ENCODE measurements at places on chromosomes 2 and 18.

DNA sequence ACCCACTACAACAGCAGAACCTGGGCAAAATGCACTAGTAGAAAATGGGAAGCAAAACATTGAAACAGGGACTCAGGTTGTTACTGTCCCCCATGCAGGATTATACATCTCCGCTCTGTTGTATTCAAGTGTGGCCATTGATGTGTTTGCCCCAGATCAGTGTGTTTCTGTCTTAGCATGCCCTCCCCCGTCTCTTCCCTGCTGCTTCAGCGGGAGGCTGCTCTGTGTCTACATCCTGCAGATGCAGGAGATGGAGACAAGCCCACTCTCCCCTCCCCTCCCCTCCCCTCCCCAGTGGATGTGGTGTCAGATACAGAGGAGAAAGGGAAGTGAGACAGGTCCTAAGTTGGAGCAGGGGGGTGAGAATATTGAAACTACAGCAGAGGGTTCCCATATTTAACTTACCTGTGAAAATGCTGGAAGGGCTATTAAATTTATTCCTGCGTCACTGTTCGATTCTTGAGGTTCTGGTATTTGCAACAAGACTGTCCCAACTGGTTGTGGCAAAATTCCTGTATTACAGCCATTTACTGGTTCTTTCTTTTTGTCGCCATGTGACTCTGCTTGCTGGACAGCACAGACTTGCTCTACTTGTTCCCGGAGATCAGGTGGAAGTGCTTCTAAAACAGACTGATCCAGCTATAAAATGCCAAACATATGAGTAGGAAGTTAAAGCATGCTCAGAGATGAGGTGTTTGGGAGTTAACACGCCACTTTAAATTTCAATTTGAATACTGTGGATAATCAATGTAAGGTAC lies 67.0 kb downstream of the EIF5B start:
- peak; percentile 18 for DNase-seq

DNA sequence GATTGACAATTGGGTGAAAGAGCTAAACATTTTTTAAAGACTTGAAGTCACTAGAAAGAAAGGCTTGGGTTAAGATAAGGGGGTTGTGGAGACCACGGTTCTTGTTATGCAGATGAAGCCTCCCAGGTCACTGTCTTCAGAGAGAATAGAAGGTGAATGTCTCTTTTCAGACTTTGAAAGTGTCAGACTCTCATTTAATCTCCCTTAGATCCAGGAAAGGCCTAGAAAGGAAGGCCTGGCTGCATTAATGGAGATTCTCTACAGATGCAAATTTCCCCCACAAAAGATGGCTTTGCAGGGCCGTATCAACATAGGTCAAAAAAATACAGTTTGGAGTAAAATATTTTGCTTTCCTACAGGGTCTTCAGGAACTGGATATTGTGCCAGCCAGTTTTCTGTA lies 193.9 kb downstream of the RTP5 start:
- DNase-seq: no peak

DNA sequence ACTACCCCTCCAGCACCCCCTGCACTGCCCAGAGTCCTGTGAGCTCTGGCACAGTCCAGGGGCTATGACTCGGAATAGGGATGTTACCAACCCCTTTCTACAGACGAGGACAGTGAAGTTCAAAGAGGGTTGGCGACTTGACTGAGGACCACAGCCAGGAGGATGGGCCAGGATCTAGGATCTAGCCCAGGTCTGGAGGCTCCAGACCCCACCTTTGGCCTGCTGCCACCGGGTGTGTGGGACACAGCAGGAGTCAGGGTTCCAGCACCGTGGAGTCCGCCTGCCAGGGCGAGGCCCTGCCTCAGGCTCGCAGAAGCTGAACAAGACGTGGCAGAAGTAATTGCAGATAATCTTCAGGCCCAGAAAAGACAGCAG lies 37.9 kb upstream of the GPC1 start:
- no peak for DNase-seq

- DNase-seq: no peak
Measured at GRCh38 chr2:9260464-9260918, 53.9 kb downstream of the ASAP2 start.

- no peak for DNase-seq
Measured at GRCh38 chr2:10501451-10501961, 53.4 kb upstream of the ODC1 start.
